Hematopoietic multipotent progenitor cell (in vitro differentiated cells): ENCODE measurements at places on chromosomes 4 and X. TPM values are rescaled to one million over a fixed set of nuclear protein-coding genes. Genes with fewer than 3 reads are reported as not detected.

Gene DACH2
- total RNA-seq = not detected

Gene VSIG1
- total RNA-seq = not detected

Gene HTN3
- total RNA-seq = not detected

Gene MMGT1
- 10.8 TPM for total RNA-seq

Gene L1CAM
- under 0.01 TPM for total RNA-seq

Gene SOWAHD
- 3.5 TPM for total RNA-seq

Gene TTC29
- under 0.01 TPM for total RNA-seq
